ENCODE measurements at places on chromosomes 3 and 15.

DNA sequence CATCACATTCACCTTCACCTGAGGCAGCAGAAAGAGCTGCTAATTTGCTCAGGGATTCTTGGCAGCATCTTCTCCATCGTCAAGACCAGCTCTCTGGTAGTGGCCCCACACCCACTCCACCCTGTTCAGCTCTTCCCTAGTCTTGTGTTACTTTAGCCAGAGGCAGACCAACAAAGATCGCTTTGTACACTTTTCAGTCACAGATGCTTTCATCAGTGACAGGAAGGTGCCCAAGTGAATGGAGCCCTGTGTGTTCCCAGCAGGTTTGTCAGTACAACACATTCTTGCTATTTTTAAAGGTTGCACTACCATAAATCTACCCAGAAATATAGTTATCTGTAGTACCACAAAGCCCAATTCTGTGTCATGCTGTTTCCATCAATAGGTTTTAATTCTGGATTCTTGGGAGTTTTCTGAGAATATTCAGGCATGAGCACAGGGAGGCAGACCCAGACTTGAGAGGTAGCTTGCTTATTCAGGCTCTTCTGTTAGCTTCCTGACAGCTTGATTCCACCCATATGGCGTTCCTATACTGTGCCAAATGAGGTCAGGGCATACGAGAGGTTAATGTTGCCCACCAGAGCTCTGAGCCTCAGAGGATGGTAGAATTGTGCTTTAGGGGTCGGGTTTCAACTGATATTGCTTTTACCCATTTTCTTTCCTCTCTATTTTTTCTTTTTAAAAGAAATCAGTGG is 109.8 kb upstream of the MANF start:
- peak; percentile 72 for DNase-seq

- no peak for DNase-seq
Observed at GRCh38 chr15:28933710-28934445, 48.1 kb downstream of the APBA2 start.

DNA sequence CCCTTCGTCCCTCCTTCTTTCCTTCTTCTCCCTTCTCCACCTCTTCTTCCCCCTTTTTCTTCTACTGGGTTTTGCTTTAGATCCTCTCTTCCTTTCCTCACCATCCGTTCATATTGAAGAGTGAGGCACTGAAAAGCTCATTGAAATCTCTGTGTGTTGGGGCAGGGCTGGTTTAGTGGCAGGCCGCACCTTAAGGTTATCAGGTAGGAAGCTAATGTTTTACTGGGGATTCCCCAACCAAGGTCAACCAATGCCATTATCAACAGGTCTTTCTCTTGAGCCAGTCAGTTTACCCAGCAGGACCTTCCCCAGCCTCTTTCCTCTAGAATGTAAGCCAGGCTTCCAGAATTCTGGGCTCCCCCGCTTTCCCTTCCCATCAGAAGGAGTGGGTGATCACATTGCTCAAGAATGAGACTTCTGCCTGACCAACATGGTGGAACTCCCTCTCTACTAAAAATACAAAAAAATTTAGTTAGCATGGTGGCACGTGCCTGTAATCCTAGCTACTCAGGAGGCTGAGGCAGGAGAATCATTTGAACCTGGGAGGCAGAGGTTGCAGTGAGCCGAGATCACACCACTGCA is 11.5 kb upstream of the VPS8 start:
- no peak for DNase-seq

DNA sequence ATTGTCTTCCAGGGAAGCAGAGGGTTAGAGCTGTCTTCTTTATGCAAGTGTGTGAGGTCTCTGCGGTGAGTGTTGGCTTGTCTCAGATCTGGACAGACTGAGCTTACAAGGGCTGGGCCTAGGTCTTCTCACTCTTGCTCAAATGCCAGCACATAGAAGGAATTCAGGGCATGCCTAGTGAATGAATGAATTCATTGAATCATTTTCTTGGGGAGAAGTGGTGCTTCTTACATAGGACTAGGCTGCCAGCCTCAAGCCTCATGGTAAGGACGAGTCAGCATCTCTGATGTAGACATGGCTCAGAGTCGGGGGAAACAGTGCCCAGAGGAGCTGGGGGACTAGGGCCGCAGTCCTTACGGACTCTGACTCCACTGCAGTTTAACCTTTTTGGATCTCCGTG is 17.2 kb downstream of the MKRN2 start:
- no peak for DNase-seq

DNA sequence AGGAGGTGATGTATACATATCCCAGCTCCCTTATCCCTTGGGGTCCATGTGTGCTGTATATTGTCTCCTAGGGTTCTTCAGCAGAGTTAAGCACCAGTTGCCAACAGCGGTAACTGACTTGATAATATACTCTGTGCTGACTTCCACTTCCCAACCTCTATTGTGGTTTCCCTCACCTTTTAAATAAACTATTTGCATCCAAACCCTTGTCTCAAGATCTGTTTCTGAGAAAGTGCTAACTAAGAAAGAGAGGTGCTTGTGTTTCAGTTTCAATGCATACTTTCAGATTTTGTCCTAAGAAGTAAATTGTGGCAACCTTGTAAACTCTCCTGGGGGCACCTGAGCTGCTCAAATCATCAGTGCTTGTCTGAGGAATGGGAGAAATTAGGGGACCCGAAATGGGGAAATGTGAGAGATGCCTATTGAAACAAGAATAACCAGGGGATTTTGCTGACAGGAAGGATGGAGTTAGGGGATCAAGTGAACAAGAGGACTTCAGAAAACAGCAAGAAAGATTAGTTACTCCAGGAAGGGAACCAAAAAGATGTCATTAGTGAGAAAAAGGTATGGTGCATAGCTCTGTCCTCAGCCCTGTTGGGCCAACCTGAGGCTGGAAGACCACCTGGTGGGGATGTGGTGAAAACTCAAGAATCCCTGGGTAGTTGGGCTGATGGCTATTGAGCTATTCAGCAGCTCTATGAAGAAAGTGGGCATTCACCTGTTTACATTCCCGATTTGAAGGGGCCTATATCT is 50.9 kb upstream of the MRPL3 start:
- no peak for DNase-seq

- no peak for DNase-seq
Observed at GRCh38 chr15:91412138-91412928, 312.3 kb downstream of the SV2B start.
